ENCODE measurements at places on chromosomes 2 and 18.

- DNase-seq, result no peak
Observed at GRCh38 chr2:181241797-181242196, 215.4 kb upstream of the ITGA4 start.

DNA sequence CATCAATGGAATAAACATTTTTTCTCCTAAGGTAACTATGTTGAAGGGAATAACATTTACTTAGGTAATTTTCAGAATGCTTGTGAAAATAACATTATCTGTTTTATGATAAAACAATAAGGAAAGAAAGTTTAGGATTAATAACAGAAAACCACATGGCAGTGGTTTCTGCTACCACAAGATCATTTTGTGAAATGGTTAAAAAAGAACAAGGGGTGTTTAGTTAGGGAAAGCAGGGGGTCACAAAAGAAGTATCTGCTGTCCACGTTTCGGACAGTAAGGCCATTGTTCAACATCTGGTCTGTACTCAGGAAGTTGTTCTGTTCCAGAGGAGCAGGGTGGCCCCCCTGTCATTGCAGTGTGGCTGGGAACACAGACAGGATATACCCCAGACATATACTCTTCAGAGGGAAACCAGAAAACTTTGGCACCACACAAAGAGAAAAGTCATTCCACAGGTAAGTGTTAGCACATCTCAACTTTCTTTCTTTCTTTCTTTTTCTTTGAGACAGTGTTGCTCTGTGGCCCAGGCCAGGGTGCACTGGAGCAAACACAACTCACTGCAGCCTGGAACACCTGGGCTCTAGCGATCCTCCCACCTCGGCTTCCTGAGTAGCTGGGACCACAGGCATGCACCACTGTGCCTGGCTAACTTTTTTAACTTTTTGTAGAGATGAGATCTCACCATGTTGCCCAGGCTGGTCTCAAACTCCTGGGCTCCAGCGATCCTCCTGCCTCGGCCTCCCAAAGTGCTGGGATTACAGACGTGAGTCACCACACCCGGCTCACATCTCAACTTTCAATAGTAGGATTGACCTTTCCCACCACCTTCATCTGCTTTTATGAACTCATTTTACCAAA is 14.8 kb upstream of the ARL5A start:
- no peak for DNase-seq

- DNase-seq, result no peak
Observed at GRCh38 chr2:15145919-15146318, 415.2 kb downstream of the NBAS start.

- no peak for DNase-seq
Observed at GRCh38 chr2:43276962-43277391, 50.6 kb upstream of the ZFP36L2 start.

DNA sequence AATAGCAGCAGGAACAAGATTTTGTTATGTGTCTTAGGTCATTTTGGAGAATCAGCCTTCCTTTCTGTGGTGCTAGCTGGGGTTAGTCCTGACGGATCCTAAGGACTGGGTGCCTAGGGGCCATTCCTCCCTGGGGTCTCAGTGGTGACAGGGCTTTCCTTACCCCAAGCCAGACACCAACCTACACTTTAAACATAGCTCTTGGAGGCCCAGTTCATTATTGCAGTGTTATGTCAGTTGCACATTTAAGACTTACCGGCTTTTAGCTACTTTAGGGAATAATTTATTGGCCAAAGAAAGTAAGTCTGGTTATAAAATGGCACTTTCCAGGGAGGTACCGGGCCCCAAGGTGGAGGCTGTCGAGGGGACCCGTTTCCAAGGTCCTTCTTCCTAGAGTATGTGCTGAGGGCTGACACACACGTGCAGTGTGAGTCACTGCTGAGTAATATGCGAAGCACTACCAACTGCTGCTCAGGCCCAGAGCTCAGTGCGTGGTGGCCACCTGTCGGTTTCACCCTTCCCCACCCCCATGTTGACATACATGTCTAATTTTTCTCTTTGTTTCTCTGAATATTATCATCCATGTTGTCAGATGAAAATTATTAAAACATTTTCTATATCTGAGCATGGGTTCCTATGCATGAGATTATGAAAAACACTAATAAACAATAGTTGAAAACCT is 37.0 kb upstream of the GRHL1 start:
- peak; percentile 78 for DNase-seq

Measured in fibroblast of skin of abdomen (primary cell).